Dermis lymphatic vessel endothelial cell (primary cell): ENCODE measurements at places on chromosomes 5 and 9. TPM values are rescaled to one million over a fixed set of nuclear protein-coding genes. Genes with fewer than 3 reads are reported as not detected.

PCDHB14 gene
- total RNA-seq, result 0.86 and 0.98 TPM in 2 replicates

SCGB3A2 gene
- not detected in 2 replicates for total RNA-seq

PDE6A gene
- 0.11 TPM in 1 of 2 replicates, not detected in the other for total RNA-seq

OR1L6 gene
- total RNA-seq, result not detected in 2 replicates
